ENCODE measurements at places on chromosomes 3 and 15.

DNA sequence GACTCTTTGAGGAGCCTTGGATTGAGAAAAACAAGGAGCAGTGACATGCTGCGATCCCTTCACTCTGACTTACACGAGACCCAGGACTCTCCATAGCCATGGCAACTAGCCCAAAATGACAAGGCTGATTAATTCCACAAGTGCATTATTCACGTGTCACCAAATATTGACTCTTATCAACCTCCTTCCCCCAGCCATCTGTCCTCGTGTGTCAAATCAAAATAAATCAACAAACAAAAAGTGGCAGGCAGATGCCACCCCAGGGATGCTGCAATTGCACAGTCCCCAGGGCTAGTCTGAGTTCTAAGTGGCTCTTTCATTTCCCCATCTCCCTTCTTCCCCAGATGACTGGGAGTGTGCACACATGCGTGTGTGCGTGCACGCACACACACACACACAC is 104.9 kb downstream of the AQP9 start:
- DNase-seq = no peak

DNA sequence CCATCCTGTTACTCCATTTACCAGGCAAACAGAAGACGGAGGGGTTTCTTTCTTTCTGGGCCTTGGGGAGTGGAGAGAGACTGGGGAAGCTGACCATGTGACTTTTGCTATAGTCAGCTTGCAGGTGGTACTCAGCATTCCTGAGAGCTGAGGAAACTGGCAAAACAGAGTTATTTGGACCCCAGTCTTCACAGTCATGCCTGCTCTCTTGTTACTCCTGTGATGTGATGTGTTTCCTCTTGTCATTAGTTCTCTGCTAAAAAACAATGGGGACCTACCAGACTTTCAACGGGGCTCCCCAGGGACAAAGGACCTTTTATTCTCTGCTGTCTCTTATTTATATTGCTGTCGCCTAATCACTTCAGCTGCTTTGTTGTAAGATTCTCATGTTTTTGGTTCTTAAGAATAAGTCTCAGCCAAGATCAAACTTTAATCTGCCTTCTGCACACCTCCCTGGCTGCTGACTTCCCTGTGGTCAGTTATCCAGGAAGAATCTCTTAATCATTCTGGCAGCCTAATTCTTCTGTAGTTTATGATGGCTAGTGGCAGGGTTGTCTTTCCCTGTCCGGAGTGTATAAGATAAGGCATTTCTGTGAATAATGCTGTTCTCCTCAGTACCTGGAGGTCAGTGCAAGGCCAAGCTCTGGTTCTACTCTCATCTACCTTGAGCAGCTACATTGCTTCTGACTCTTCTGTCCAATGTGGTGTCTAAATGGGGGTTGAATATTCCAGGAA is 8.8 kb downstream of the STARD9 start:
- no peak for DNase-seq

DNA sequence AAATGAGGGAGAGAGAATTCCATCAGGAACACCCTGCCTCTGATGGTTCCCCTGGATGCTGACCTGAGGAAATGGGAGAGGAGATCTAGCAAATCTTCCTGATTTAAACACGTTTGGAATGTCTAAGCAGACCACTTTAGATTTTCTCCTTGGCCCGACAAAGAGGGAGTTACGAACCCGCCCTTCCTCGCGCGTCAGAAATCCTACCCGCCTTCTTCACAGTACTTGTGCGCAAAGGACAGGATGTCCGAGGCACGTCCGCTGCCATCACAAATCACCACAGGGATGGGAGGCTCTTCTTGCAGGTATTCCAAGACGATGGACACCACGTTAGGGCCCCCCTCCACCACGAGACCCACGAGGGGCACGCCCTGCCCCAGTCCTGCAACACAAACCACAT is 38.6 kb downstream of the TRPM1 start:
- DNase-seq = no peak

GRCh38 chr15:72229076-72229946 is 1.7 kb downstream of the PKM start:
- DNase-seq = no peak

GRCh38 chr3:114887806-114888205 is 259.3 kb downstream of the ZBTB20 start:
- DNase-seq = no peak

DNA sequence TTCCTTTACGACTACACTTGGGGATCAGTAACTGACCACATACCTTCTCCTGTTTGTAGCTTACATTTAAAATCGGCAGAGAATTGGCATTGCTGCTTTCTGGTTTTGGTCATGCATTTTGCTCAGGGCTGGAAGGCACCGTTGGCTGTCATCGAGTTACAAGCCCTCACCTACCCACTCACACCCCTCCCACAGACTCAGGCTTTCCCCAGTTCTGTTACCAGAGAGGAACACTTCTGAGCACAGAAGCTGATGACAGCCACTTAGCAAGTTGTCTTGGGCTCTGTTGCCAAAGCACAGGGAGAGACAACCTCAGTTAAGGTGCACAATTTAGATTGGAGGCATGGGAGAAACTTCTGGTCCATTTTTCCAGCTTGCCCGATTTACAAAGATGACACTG is 204.8 kb upstream of the TOPAZ1 start:
- no peak for DNase-seq

GRCh38 chr3:123188058-123188457 is 13.7 kb upstream of the SEC22A start:
- no peak for DNase-seq

DNA sequence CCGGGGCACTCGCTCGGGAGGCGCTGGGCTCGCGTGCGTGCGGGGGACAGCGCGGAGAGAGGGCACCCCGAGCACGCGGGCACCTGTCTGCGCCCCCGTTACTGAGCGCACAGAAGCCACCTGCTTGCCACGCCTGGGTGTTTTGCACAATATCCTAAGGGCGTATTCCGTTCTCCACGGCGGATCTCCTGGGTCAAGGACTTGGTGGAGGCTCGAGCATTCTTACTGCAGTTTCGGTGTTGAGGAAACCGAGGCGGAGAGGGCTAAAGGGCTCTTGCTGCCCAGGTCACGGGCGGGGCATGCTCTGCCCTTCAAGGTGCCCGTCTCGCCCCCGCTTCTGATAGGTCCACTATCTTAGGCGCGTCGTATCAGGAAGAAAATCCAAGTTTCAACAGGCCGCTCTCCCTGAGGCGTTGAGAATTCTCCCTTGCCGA is 526 bp downstream of the GPD1L start:
- DNase-seq = no peak

- DNase-seq = no peak
Observed at GRCh38 chr3:63896332-63897030, 15.7 kb downstream of the SCAANT1 start.

DNA sequence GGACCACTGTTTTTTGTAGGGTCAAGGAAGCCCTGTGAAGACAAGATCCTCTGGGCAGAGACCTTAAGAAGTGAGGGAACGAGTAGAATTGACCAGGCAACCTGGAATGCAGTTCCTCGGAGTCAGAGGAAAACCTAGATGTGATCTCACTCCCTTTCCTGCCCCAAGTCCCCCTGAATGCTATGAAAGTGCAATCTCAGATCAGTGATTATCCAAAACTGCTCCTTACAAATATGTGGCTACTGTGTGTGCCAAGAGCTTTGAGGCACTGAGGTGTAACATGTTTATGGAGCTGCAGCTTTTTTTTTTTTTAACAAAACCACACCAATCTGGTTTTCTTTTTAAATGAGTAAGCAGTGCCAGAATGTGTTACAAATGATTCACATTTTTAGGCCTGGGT is 35.8 kb downstream of the THSD4 start:
- DNase-seq = no peak

- DNase-seq = no peak
Observed at GRCh38 chr3:119091936-119092677, 53.9 kb upstream of the TEX55 start.

DNA sequence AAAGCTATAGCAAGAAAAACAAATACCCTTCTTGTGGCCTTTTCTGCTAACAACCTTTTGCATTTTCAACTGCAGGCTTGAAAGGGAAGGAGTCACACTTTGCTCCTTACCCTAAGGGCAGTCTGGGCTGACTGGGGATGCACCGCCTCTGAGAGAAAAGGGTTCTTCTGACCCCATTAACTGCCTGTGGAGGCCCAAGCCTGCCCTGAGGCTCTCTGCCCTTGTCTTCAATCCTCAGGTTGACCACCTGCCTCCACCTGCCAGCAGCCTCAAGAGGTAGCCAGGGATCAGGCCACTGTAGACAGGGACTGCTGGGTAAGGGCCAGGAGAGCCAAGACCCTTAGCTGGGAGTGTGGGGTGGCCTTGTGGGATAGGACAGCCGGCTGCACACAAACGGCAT is 93.8 kb downstream of the SQOR start:
- DNase-seq = no peak

DNA sequence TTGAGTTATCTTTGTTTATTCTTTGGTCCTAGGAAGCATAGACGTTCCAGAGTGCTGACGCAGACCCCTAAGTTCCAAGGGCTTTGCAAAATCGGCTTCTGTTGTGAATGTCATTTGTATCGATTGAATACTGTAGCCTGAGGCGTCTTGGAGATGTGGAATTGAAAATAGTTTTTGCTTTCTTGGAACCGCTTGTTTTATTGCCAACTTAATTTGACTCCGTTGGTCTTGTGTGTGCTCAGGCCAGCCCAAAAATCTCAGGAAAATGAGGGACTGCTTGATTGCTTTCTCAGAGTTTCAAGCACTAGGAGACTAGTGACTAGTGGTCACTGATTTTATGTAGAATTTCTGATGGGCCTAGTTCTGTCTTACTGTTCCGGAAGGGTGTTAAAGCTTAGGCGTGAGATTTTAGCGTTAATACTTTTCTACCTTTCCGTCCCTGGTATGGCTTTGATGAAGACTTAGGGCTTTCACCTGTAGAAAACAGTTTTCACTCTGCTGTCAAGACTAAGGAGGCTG is 263 bp upstream of the UTS2B start:
- DNase-seq = no peak

DNA sequence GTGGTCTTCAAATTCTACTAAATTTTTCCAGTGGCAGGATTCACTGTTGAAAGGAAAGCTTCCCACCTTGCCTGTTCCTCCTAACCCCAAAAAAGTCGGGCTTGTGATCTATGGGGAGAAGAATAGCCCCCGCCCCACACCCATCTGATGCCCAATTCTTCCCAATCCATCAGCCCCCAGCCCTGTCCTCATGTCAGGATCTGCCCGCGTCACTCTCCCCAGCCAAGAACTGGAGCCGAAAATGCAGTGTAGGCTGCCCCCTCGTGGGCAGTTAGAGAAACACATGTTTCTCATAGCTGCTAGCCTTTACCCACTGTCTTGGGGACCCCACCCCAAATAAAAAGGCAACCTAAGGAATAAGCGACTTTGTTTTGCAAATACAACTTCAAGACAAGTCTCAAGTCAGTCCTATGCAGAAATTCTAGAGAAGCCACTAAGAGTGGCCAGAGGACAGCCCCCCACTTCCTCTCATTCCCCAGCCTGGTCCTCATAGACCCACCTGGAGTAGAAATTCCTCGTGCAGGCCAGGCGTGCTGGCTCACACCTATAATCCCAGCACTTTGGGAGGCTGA is 13.0 kb upstream of the CSK start:
- DNase-seq = peak; percentile 27

DNA sequence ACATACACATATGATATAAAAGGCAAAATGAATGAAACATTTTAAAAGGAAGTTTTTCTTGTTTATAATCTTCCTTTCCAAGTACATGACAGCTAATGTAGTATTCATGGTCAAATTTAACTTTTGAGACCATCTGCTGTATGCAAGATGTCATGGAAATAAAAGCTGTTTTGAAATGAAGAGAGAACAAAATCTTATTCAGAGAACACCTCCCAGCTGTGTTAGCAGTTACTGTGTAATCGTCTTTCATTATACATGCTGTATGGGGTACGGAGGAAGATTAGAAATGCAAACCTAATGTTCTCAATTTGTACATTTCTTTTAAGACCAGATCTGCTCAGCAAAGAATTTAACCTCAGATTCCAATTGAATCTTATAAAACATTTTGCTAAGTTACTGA is 1182.3 kb downstream of the OTOL1 start:
- DNase-seq = no peak

GRCh38 chr3:153666991-153667740 is 454.0 kb upstream of the ARHGEF26 start:
- no peak for DNase-seq

DNA sequence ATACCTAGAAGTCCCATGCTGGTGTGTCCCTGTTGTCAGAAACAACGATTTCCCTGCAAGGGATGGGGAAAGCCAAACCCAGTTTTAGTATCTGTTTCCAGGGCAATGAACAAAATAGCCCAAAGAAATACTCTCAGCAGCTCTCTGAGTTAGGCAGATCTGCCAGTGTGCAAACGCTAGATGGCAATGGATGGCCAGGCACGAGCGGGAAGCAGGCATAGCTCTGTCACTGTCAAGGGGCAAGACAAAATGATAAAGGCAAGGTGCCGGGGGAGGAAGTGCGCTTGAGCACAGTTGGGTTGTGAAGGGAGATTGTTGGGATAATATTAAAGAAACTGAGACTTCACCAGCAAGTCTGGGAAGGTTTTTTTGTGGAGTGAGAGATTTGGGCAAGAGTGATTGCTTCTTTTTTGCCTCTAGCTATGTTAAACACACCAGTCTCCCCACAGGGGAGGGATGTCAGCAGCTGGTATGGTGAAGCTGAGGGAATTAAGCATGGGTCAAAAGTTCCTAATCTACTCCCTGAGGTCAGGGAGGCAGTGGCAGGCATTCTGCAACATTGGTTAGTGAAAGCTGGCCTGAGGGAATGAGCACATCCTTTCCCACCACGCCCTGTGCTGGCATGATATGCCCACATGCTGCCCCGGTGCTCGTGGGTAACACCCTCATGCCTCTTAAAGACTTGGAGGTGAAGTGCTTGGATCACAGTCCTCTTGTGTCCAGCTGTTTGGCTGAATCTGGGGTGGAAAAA is 117.5 kb downstream of the PDCD6IP start:
- no peak for DNase-seq

GRCh38 chr15:51909584-51909983 is 62.0 kb downstream of the LEO1 start:
- no peak for DNase-seq

GRCh38 chr3:50617911-50618481 is 1.0 kb downstream of the MAPKAPK3 start:
- no peak for DNase-seq

DNA sequence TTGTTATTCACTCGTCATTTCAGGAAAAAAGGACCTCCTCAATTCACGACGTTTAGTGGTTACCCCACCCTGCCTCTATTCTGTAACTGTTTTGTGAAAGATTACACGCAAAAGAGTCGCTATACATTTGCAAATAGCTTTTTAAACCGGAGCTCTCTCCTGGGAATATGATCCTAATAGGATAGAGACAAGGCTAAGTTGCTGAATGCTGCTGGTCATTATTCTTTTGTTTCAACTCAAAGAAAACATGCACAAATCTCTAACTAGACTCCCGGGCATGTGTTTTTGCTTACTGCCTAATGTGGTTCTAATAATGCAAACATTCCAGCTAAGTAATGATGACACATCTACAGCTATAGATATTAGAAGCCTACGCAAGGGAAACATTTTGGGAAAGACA is 214.6 kb upstream of the MDFIC2 start:
- no peak for DNase-seq

DNA sequence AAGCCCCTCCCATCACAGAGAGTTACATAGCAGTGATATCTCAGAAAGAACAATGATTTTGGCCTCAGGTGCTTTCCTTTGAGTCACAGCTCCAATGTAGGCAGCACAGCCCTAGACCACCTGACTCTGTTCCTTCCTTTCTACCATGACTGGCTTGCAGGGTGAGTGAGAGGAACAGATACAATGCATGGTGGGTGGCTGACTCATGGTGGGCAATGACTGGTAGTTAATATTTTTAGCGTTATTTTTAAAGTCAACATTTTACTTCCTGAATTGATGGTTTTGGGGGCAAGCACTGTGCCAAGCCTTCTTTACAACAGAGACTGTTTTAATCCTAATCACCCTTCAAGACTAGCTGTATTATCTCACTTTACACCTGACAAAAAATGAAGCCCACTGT is 32.8 kb upstream of the ST3GAL6 start:
- DNase-seq = no peak

GRCh38 chr15:70856884-70857561 is 3.1 kb upstream of the LARP6 start:
- DNase-seq = no peak
